ENCODE measurements at places on chromosomes 5 and 9. TPM values are rescaled to one million over a fixed set of nuclear protein-coding genes. Genes with fewer than 3 reads are reported as not detected.

HINT1 gene
- 213 TPM for total RNA-seq

CA9 gene
- total RNA-seq = 2.0 TPM

MAP1B gene
- 29.7 TPM for total RNA-seq

CDC25C gene
- total RNA-seq = 1.1 TPM

SLC6A18 gene
- total RNA-seq = not detected

KCNT1 gene
- total RNA-seq = not detected

KCNV2 gene
- not detected for total RNA-seq

MEGF9 gene
- 13.5 TPM for total RNA-seq

SLC25A48 gene
- total RNA-seq = not detected

NIM1K gene
- total RNA-seq = 2.7 TPM

AGPAT2 gene
- total RNA-seq = 46.8 TPM

F2RL1 gene
- 16.5 TPM for total RNA-seq

KCNIP1 gene
- not detected for total RNA-seq

TBC1D2 gene
- total RNA-seq = 13.5 TPM

PRR7 gene
- 2.7 TPM for total RNA-seq

NOL6 gene
- total RNA-seq = 18.6 TPM

SV2C gene
- total RNA-seq = not detected

PFDN1 gene
- 32.0 TPM for total RNA-seq

MSX2 gene
- 1.1 TPM for total RNA-seq

PRUNE2 gene
- 9.2 TPM for total RNA-seq

BNC2 gene
- total RNA-seq = 27.5 TPM

AGXT2 gene
- not detected for total RNA-seq

ARSK gene
- total RNA-seq = 8.4 TPM

HTR1A gene
- total RNA-seq = not detected

EIF4EBP3 gene
- total RNA-seq = 1.7 TPM

LRRC26 gene
- total RNA-seq = not detected

NAIF1 gene
- total RNA-seq = 13.0 TPM

BHMT2 gene
- total RNA-seq = 3.4 TPM

AUH gene
- 34.4 TPM for total RNA-seq

CDH9 gene
- 0.18 TPM for total RNA-seq

TSSK1B gene
- total RNA-seq = 0.09 TPM

TMC1 gene
- 0.43 TPM for total RNA-seq

PNPLA7 gene
- total RNA-seq = 1.1 TPM

GLT6D1 gene
- not detected for total RNA-seq

GLDC gene
- total RNA-seq = 1.4 TPM

REEP2 gene
- total RNA-seq = 17.5 TPM

ACTBL2 gene
- 1.1 TPM for total RNA-seq

PAIP1 gene
- 77.4 TPM for total RNA-seq

HAVCR2 gene
- 0.09 TPM for total RNA-seq

PDZD2 gene
- 0.43 TPM for total RNA-seq

CCDC171 gene
- total RNA-seq = 1.7 TPM

PTGR1 gene
- 115 TPM for total RNA-seq

TCF7 gene
- total RNA-seq = 0.28 TPM

TRIM7 gene
- 1.2 TPM for total RNA-seq

LECT2 gene
- total RNA-seq = not detected

IL9 gene
- total RNA-seq = not detected

CDKN2A gene
- 9.5 TPM for total RNA-seq

SLC24A2 gene
- not detected for total RNA-seq

CKMT2 gene
- total RNA-seq = 17.4 TPM

DPYSL3 gene
- total RNA-seq = 106 TPM

FOXD4 gene
- 0.28 TPM for total RNA-seq

GARIN3 gene
- total RNA-seq = not detected

PLPPR1 gene
- not detected for total RNA-seq

MUSK gene
- total RNA-seq = 5.5 TPM

PTBP3 gene
- 13.0 TPM for total RNA-seq

ADGRV1 gene
- 0.18 TPM for total RNA-seq
